ENCODE measurements at places on chromosomes 2 and 18.
A peak's percentile ranks its signal among the peaks of the same experiment; 100 is the strongest.

DNA sequence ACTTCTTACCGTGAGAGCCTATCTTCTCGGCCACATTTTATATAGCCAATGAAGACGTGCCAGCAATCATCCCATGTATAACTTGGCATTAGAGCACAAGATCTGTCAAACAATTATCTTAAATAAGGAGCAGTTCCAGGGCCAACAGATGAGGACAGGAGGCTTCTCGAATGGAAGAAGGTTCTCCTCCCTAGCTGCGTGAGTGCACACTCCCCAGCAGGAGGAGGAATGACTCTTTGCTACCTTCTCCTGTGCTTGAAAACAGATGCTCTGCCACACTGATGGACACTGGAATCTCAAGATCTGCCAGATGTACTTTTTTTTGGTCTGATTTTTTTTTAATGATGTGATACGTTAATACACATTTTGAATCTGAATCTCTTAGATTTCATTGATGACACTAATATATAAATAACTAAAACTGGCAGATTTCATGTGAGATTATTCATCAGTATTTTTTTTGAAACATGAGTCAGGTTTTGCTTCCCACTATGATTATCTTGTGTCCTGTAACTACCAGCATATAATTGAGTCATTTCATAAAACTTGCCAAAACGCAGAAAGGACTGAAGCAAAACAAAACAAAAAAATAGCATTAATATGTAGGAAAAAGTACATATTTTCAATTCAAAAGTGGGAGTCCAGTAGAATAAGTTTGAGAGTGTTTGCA lies 626 bp upstream of the VIT start:
- DNase-seq = no peak

DNA sequence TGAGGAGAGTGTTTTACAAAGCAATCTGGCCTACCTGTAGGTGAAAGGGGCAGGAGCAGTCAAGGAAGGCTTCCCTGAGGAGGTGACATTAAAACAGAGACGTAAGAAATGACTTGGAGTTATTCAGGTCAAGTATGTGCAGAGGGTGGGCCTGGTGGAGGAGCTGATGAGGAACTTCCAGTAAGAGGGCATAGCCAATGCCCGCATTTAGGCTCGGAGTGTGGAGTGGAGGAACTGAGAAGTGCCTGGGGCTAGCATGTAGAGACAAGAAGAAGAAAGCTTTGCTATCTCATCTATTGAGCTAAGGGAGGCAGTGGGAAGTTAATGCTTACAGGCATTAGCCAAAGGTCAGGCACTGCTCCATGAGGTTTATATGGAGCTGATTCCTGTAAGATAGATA lies 312.2 kb downstream of the ZNF521 start:
- no peak for DNase-seq

DNA sequence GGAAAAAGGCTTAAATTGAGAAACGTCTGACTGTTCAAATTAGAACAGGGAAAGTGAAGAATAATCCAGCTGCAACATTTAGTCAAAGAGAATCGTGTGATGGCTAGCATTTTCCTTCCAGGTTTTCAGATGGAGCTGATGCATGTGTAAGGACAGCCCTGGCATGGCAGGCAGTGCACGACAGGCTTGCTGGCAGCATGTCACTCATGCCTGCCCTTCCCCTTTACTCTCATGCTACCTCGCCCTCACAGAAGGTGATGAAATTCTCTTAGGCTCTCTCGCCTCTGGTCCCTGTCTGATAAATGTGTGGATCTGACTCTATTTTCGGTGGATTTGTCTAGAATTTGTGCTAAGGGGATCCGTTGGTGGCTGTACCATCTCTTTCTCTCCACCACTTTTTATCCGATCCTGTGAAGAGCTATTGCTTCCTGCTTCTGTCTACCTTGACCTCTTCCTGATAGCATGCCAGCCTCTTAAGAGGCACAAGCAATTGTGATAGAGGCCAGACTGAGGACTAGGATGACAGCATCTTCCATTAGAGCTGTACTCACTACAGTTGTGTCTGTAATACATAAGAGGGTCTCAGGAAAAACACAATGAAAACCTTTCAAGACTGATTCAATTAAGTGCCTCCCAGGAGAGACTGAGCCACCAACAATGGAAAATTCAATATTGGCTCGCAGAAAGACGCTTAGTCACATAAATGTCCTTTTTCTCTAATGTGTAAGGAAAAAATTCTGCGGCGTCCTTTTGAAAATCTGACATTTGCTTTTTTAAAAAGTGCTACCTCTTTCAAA lies 65.6 kb upstream of the NOSTRIN start:
- no peak for DNase-seq

DNA sequence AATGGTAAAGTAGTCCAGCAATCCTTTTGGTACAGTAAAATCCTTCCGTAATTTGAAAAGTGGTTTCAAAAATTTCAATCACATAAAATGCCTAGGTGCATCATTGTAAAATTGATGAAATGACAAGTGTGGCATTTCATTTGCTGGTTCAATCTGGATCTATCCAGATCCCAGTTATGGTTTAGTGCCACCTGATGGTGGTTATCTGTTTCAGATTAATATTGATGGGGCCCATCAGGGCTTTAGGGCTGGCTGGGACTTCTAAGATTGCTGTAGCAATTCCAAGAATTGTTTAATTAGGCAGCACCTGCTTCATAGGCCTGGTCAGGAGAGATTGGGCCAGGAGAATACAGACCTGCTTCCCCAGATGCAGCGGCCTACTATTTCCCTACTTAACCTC lies 55.5 kb upstream of the PIK3C3 start:
- no peak for DNase-seq

DNA sequence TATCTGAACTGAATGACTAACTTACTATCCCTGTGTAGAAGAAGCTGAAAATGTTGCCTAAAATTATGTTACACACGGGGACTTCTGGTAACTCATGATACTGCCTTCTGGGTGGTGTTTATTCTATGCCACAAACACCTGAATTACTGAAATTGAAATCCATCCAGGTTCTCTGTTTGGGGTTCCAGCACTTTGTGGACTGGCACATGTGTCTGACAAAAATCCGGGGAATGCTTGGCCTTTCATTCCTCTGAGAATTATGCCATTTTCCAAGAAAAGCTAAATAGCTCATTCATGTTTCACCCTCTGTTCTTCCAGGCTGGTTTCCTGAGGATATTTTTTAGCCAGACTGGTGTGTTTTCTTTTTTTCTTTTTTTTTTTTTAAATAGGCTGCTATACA lies 59.5 kb upstream of the POU3F3 start:
- no peak for DNase-seq

DNA sequence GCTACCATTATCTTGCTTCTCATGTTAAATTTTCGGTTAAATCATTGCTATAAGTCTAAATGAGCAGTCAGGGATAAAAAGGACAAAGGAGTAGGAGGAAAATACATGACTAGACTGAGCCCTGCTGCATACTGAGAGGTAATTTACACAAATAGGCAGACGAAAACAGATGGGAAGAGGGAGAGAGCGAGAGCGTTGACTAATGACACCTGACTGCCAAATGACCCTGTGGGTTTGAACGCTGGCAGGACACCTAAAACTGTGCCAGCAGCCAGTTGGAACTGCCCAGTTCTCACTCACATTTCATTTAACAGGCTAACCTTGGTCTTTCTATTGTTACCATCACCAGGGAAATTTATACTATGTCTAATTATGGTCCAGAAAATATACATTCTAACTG lies 978.2 kb downstream of the CPS1 start:
- DNase-seq = no peak

DNA sequence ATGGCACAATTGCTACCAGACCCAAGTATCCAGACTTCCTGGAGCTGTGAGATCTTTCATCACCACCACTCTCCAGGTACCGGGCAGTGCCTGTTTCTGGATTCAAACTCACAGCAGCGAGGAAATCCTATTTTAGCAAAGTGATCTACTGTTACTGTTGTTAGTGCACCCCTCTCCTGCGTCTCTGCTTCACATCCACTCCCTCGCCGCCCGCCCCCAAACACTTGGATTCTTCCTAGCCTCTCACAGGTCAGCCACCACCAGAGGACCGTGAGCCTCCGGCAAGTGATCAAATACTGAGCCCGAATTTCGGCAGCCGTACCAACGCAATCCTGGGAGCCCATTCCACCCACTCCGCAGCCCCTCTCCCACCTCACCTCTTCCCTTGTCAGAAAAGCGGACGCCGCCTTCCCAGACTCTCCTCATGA lies 519 bp downstream of the METTL4 start:
- peak; percentile 52 for DNase-seq

DNA sequence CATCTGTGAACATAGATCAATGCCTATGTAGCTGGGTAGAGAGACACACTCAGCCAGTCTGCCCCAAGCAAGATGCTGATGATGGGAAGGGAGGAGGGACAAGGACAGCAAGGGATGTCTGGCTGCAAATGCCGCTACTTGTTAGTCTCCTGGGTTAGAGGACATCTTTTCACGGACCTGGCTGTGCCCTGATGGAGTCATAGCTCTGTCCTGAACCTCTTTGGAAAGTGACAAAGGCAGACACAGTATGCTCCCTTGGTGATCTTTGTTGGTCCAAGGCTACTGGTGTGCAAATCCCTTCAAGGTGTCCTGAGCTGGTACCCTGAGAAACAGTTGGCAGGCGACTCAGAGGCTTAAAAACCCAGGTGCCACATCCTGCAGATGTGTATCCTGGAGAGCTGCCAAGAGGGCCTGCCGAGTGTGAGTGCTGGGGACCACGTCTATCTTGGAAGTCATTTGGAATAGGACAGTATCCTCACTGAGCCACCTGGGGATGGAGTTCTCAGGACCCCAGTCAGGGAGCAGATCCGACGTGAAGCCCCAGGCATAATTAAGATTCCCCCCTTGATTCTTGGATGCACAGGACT lies 10.8 kb downstream of the FOSL2 start:
- no peak for DNase-seq

DNA sequence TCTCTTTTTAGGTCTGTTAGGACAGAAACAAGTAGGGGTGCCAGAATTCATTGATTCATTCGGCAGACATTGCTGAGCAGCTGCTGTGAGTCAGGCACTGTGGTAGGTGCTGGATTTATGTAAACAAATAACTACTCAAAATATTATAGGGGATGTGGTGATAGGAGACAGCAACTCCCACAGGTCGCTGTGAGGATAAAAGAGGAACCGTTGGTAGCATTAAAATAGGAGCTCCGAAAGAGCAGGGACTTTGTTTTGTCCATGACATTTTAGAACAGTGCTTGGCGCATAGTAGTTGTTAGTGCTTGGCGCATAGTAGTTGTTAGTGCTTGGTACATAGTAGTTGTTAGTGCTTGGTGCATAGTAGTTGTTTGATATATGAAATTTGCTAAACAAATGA lies 29.2 kb downstream of the ATP6V1C2 start:
- DNase-seq = no peak

GRCh38 chr2:230564805-230565779 lies 147.6 kb upstream of the CAB39 start:
- no peak for DNase-seq
